Stimulated activated CD4-positive, alpha-beta T cell treated with anti-CD3 and anti-CD28 coated beads, Interleukin-1b, Interleukin-23, amount 100 ng/mL, for 1 hour (primary cell): ENCODE measurements at places on chromosomes 16 and 17.

- DNase-seq: no peak
Observed at GRCh38 chr16:51343411-51343810, 192.3 kb upstream of the SALL1 start.

DNA sequence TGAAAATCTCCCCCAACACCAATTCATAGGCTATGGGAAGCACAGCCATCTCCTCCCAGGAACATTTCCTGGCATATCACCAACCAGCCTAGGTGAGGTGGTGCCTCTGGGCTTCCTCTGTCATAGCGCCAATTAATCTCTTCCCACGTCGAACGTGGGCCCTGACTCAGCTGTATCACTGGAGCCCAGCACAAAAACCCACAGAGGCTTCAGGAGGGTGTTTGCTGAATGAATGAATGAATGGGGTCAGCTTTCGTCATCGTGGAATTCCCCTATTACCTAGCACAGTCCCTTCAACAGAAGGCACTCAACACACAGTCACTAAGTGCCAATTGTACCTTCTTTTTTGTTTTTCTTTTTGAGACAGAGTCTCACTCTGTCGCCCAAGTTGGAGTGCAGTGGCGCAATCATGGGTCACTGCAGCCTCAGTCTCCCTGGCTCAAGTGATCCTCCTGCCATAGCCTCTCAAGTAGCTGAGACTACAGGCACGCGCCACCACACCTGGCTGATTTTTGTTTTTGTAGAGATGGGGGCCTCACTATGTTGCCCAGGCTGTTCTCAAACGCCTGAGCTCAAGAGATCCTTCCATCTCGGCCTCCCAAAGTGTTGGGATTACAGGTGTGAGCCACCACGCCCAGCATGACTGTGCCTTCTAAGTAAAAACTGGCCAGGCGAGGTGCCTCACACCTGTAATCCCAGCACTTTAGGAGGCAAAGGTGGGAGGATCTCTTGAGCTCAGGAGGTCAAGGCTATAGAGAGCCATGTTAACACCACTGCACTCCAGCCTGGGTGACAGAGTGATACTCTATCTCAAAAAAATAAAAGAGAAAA, 4.1 kb downstream of the ZNF688 start:
- DNase-seq: no peak

GRCh38 chr17:73194514-73195222, 1.8 kb downstream of the COG1 start:
- no peak for DNase-seq

GRCh38 chr16:78462288-78463208, 363.1 kb downstream of the WWOX start:
- DNase-seq: no peak

DNA sequence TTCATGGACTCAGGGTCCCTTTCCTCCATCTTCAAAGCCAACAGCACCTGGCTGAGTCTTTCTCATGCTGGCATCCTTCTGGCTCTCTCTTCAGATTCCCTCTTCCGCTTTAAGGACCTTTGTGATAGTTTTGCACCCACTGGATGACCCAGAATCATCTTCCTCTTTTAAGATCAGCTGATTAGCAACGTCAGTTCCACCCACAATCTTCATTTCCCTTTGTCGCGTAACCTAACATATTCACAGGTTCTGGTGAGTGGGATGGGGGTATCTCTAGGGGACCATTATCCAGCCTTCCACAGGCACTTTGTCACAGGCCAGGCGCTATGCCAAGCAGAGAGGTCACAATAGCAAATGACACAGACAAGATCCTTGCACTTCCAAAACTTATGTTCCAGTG, 593.8 kb downstream of the MAF start:
- DNase-seq: no peak

- DNase-seq: no peak
Observed at GRCh38 chr17:70869402-70870085, 700.2 kb downstream of the KCNJ2 start.
